ENCODE measurements at places on chromosomes 7 and 10.

GRCh38 chr7:7895754-7896153 is 72.8 kb upstream of the GLCCI1 start:
- DNase-seq: no peak

GRCh38 chr7:6234384-6234783 is 38.0 kb downstream of the CYTH3 start:
- no peak for DNase-seq

GRCh38 chr7:55156919-55157763 is 138.3 kb downstream of the EGFR start:
- DNase-seq: no peak

DNA sequence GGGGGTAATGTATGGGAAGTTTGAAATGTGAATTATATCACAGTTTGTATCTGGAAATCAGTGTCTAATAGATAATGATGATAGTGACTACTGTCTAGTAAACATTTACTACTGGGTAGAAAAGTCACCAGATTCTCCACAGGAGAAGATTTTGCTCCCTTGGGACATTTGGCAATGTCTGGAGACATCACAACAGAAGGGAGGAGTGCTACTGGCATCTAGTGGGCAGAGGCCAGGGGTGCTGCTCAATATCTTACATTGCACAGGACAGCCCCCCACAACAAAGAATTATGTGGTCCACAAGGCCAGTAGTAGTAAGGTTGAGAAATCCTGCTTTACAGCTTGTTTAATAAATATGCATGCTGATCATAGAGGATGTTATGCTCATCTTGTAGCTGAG is 92.3 kb upstream of the PRPS1L1 start:
- DNase-seq: no peak

- no peak for DNase-seq
Observed at GRCh38 chr7:31603046-31603445, 84.0 kb upstream of the PPP1R17 start.

DNA sequence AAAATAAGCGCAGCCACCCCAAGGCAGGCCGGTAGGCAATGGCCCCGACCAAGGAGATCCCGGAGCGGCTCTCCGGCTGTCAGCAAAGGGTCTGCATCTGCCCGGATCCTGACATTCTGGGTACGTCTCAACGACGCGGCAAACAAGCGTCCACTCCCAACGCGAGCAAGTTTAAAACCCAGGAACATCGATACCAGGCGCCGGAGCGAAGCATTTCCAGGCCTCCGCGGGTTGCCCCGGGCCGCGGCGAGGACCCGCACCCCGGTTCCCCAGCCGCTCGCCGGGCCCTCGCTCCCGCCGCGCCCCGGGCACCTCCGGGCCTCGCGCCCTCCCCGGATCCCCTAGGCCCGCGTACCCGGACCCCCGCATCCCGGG is 453 bp downstream of the URGCP start:
- no peak for DNase-seq

DNA sequence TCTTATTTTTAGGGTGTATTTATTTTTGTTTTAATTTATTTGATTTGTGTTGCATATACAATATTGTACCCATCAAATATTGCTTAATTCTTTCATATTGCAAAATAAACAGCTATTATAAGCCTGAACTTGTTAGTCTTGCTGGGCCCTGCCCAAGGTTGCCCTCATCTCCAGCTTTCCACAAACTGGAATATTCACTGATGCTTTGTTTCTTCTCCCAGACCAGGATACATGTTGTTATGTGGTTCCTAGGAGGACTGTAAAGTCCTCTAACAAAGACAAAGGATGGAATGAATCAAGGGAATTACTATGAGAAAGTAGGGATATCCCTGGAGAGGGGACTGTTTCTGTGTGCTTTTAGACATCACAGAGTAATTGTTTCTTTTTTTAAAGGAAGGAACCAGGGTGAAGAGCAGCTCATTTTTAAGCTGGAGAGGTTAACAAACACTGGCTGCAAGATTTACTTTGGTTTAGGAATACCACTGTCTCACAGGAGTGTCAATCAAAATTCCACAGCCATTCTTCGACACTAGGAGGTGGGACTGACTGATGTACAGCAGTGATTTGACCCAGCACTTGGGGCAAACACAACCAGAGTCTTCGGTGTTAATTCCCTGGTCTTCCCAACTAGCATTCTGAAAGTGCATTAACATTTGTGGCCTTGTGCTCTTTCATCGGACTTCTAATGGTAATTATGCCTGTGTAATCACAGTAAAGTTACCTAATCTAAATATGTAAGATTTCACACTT is 14.8 kb upstream of the CD36 start:
- no peak for DNase-seq

- DNase-seq: no peak
Observed at GRCh38 chr10:49398000-49398861, 2.3 kb upstream of the DRGX start.

DNA sequence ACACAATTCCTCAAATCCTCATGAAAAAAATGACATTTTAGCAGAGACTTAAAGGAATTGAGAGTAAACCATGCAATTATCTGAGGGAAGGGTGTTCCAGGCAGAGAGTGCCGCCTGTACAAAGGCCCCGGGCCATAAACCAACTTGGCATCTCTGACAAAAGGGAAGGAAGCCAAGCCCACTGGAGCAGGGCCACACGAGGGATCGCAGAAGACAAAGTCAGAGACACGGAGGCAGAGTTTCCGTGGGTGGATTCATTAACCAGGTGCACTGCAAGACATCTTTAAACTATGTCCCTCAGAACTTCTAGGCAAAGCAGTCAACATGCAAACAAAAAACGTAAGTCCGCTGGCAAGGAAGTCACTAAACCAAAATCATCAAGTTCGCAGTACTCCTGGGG is 92.0 kb downstream of the SFMBT2 start:
- no peak for DNase-seq

- no peak for DNase-seq
Observed at GRCh38 chr10:121240556-121240955, 357.7 kb downstream of the FGFR2 start.

DNA sequence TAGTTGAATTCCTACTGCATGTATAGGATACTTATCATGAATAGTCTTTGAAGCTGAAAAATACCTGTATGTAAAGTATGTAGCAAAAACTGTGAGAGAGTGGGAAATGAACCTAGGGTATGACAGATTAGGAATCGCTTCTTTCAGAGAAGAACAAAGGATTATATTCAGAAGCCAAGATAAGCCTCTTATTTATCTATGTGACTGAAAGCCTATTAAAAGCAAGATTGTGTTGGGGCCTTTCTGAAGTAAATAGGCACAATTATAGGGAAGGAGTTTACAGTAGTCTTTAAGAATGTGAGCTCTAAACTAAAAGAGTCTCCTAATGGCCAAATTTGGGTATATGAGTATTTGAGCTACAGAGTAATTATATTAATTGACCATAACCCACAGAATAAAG is 102.1 kb downstream of the MTERF1 start:
- DNase-seq: no peak

- DNase-seq: no peak
Observed at GRCh38 chr10:70255329-70256299, 22.4 kb upstream of the PPA1 start.

GRCh38 chr10:69080226-69080625 is 7.7 kb upstream of the SRGN start:
- no peak for DNase-seq

DNA sequence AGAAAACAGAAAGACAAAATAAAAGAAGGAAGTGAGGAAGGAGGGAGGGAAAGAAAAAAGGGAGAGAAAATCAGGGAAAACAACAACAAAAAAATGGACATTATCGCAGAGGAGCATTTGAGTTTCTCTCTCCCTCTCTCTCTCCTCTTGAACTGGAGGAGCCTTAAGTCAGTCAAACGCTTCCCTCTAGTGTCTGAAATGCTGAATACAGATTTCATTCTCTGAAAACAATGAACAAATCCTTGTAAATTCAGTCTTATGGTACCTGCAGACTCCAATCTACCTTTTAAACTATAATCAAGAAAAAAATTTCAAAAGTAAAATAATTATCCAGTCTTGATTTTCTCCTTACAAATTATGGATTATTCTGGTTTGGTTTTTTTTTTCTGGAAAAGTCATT is 89.2 kb upstream of the PFKP start:
- DNase-seq: no peak

Measured in HFF-Myc (cell line).